H4 (cell line): ENCODE measurements at places on chromosomes 3 and 15. TPM values are rescaled to one million over a fixed set of nuclear protein-coding genes. Genes with fewer than 3 reads are reported as not detected.

- no peak for DNase-seq
Observed at GRCh38 chr3:173708191-173708590, 310.6 kb downstream of the NLGN1 start.

- DNase-seq = no peak
Observed at GRCh38 chr3:143412084-143412483, 292.5 kb downstream of the CHST2 start.

DNA sequence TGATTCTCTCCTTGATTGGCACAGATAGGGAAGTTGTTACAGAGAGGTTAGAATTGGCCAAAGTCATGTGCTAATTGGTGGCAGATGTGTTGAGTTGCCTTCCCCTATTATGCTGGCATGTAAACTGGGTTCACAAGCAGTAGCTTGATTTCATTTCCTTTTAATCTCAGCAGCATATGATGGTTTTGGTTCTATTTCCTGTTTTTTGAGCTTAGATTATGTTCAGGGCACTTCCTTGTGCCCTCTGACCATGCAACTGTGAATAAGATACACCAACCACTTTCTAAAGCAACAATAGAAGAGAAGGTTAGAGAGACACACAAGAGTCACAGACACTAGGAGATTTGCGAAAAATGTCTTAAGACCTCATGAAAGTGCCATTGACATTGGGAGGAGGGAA is 16.5 kb downstream of the HPS3 start:
- no peak for DNase-seq

- DNase-seq = no peak
Observed at GRCh38 chr3:11906407-11906806, 59.7 kb upstream of the TAMM41 start.

Gene GOLGA8O
- 0.10 TPM in 1 of 2 replicates, not detected in the other for total RNA-seq

DNA sequence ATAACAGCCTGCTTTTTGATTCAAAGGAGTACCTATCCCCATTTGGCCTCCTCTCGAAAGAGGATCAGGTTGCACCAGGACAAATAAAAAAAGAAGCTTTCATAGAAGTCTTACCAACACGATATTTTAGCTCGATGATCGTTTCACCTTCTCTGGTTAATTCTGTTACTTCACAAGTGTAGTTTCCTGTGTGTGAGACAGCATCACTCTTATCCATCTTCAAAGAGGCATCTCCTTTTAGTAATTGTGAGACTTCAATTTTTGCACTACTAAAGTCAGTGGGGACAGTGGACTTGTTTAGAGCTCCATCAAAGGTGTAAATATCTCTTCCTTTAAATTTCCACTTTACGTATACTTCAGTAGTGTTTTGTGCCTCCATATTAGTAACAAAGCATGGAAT is 11.0 kb downstream of the CD47 start:
- no peak for DNase-seq

Gene TUSC7
- total RNA-seq = not detected in 2 replicates

DNA sequence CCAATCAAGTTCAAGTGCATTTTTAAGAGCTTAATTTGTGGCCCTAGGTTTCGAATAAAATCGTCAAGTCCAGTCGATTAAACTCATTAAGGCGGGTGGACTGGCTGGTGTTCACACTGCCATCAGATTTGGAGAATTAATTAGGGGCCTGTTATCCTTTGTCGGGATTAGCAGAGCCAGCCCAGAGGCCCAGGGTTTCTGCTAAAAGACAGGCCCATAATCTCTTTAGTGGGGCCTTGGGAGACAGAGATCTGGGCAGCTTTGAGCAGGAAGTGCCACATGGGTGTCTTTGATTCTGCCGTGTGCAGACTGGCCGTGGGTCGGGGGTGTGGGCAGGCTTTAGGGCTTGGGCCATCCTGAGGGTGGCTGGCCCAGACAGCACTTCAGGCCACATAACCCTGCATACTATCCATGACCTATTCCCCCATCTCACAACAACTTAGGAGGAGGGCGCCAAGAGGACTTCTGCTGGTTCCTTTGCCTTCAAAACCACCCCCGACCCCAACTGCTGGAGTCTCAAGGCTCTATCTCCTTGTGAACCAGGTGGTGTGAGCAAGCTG is 94.7 kb downstream of the PLXNA1 start:
- no peak for DNase-seq

- no peak for DNase-seq
Observed at GRCh38 chr3:18937574-18937973, 210.7 kb upstream of the KCNH8 start.
